ENCODE measurements at places on chromosomes 5 and 9.

DNA sequence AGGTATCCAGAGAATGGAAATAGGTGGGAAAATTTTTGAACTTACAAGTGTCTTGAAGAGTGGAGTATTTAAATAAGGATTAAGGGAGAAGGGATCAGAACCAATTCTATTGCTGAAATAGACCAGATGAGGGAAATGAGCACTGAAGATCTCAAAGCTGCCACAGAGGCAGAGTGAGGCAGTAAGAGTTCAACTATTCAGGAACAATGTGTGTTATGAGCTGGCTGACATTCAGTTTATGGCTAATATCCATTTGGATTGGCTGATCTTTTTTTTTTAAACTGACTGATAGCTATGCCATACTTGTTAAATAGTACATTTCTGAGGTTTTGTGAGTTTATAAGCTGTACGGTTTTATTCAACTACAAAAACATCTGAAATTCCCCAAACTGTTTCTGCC, 95.3 kb upstream of the GNA14 start:
- H3K4me1 ChIP-seq: no peaks in the 10 kb centered on the region
- no peaks in the 10 kb centered on the region for H3K27me3 ChIP-seq
- no peaks in the 10 kb centered on the region for H3K36me3 ChIP-seq
- no peak overlapping the region for H3K27ac ChIP-seq

- no peaks in the 10 kb centered on the region for H3K27me3 ChIP-seq
- H3K27ac ChIP-seq: no peak overlapping the region
- H3K4me3 ChIP-seq: no peak overlapping the region
- no peak for DNase-seq
- peaks cover under 1% of the 10 kb centered on the region for H3K4me1 ChIP-seq
These were observed 264.4 kb downstream of the SYK start for GRCh38 chr9:91066042-91066415.

- no peak overlapping the region for H3K27ac ChIP-seq
- no peaks in the 10 kb centered on the region for H3K36me3 ChIP-seq
- H3K4me3 ChIP-seq: no peak overlapping the region
- DNase-seq: no peak
- no peaks in the 10 kb centered on the region for H3K27me3 ChIP-seq
- H3K4me1 ChIP-seq: no peaks in the 10 kb centered on the region
These were observed 168.2 kb upstream of the FBN2 start for GRCh38 chr5:128706269-128706668.

GRCh38 chr5:101658433-101658832, 637.7 kb downstream of the SLCO4C1 start:
- H3K36me3 ChIP-seq: no peaks in the 10 kb centered on the region
- DNase-seq: no peak
- H3K27me3 ChIP-seq: no peaks in the 10 kb centered on the region
- H3K27ac ChIP-seq: no peak overlapping the region

GRCh38 chr9:31606678-31607077, 777.8 kb upstream of the ACO1 start:
- H3K4me1 ChIP-seq: no peaks in the 10 kb centered on the region
- H3K4me3 ChIP-seq: no peak overlapping the region
- H3K27ac ChIP-seq: no peak overlapping the region
- no peaks in the 10 kb centered on the region for H3K27me3 ChIP-seq

DNA sequence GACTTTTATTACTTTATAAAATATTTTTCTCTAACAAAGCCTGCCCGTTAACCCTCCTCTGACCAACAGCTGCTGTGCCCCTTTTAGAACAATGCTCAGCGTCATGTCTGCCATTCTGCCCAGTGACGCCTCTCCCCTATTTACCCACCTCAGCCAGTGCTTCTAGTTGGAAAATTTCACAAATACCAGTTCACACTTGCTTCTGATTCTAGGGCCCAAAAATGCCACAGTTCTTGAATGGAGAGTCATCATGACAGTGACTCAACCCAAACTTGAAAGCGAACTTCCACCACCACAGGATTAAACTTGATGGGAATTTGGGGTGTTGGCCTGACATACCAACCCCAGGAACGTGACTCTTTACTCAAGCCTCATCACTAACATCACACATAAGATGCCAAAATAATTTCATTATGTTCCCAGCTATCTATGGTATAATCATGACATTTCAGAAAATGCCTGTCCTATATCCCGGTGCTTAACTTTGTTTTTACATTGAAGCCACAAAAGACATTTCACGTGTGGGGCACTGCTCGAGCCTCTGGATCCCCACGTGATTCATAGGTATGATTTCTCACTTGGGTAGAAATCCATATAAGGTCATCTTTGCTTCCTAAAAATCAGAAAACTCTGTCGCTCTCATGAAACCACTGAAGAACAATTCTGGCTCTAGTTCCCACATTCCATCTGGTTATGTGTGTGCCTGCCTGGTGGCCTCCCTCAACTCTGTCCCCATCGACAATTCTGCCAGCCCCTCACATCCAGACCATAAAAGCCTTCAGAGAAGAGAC, 220.9 kb downstream of the ACTL7B start:
- H3K4me1 ChIP-seq: no peaks in the 10 kb centered on the region
- no peaks in the 10 kb centered on the region for H3K36me3 ChIP-seq
- H3K27ac ChIP-seq: no peak overlapping the region
- no peak for DNase-seq
- no peaks in the 10 kb centered on the region for H3K27me3 ChIP-seq

DNA sequence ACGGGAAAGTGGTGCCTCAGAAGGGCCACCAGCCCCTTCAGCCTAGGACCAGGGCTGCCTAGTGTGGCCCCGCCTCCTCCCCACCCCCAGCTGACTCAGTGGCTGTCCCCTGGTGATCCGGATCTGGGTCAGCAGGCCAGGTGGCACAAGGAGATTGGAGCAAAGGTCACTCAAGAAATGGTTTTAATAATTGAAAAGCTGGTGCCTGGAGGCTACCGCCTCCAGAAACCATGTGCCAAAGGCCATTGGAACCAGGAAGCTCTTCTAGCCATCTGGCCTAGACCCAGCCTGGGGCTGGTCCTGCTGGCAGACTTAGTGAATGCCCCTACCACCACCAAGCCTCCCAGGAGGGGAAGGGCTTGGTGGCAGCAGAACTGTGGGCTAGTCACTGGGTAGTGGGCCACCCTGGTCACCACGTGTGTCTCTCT, 1.5 kb downstream of the ST6GALNAC4 start:
- H3K4me1 ChIP-seq: peaks cover 42% of the 10 kb centered on the region
- no peak overlapping the region for H3K27ac ChIP-seq
- H3K4me3 ChIP-seq: no peak overlapping the region
- no peaks in the 10 kb centered on the region for H3K27me3 ChIP-seq

GRCh38 chr5:74587300-74587699, 53.2 kb downstream of the ENC1 start:
- no peak overlapping the region for H3K4me3 ChIP-seq
- H3K27me3 ChIP-seq: no peaks in the 10 kb centered on the region
- no peaks in the 10 kb centered on the region for H3K4me1 ChIP-seq
- no peak for DNase-seq
- H3K27ac ChIP-seq: no peak overlapping the region

- DNase-seq: no peak
- H3K27ac ChIP-seq: no peak overlapping the region
- no peaks in the 10 kb centered on the region for H3K36me3 ChIP-seq
These were observed 538.2 kb downstream of the CYLC2 start for GRCh38 chr9:103533318-103533717.

DNA sequence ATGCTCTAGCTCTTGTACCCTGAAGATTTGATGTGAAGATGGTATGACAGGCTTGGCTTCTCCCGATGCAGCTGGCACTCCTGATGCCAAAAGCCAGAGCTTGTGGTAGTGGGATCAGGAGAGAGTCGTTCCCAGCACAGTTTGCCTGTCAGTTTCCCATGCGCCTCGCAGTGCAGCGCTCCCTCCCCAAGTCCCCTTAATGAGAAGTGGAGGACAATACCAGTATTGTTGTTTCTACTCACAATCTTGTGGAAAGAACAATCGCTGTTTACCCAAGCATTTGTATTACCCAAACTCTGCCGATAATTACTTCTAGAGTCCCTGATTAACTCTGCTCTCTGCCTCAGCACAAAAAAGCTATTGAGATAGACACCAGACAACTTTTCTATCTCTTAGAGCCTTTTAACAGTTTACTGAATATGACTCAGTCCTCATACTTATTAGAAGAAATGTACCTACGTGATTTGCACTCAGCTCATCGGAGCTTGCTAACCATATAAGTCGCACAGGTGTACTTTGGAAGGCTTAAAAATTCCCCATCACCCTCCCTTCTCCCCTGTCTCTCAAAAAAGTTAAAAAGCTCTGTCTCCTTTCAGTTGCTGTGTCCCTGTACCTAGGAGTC, 283.2 kb upstream of the TMEM161B start:
- H3K4me3 ChIP-seq: no peak overlapping the region
- H3K27me3 ChIP-seq: no peaks in the 10 kb centered on the region
- no peaks in the 10 kb centered on the region for H3K36me3 ChIP-seq
- no peaks in the 10 kb centered on the region for H3K4me1 ChIP-seq
- DNase-seq: no peak

DNA sequence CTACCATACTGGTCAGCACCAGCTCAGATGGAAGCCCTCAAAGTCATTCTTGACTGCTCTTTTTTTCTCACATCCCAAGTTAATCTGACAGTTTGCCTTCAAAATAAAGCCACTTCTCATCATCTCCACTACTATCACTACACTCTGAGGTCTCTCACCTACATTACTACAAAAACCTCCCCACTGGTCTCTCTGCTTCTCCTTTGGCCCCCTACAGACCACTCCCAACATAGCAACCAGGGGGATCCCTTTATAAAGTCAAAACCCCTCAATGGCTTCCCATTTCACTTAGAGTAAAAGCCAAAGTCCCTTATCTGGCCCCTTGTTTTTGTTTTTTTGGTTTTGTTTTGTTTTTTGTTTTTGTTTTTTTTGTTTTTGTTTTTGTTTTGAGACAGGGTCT, 4.6 kb downstream of the ARAP3 start:
- H3K4me1 ChIP-seq: peaks cover 27% of the 10 kb centered on the region
- no peaks in the 10 kb centered on the region for H3K27me3 ChIP-seq
- no peak overlapping the region for H3K4me3 ChIP-seq
- H3K27ac ChIP-seq: no peak overlapping the region
- peaks cover 27% of the 10 kb centered on the region for H3K36me3 ChIP-seq

DNA sequence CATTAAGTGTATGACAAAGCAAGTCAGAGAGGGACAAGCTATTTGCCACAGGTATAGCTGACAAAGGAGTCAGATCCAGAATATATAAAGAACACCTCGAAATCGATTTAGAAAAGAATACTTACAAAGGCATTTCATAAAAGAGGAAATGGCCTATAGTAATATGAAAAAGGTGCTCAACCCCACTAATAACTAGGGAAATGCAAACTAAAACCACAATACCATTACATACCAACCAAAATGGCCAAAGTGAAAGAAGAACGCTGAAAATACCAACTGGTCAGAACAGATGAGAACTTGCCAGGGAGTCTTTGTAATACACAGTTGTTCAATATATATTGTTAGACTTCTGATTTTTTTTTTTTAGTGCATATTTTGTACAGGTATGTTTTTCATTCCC, 152.9 kb downstream of the CDC42SE2 start:
- no peak overlapping the region for H3K4me3 ChIP-seq
- no peak for DNase-seq
- no peak overlapping the region for H3K27ac ChIP-seq
- no peaks in the 10 kb centered on the region for H3K36me3 ChIP-seq

DNA sequence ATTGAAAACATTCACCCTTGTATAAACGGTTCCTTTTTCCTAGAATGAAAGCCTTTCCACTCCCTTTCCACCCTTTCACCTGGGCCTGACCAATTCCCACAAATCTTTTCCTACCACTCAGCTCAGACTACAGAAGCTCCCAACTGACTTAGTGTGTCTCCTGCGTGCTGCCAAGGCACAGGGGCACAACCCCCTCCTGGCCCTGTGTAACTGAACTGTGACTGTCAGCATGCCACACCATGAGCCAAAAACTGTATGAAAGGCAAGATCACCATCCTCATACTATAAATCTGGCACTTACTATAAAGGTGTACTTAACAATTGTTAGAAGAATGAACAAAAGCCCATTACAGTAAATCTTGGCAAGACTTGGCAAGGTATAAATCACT, 11.5 kb downstream of the NOL8 start:
- peaks cover 93% of the 10 kb centered on the region for H3K36me3 ChIP-seq
- no peak for DNase-seq
- no peak overlapping the region for H3K4me3 ChIP-seq

- H3K4me3 ChIP-seq: no peak overlapping the region
- H3K36me3 ChIP-seq: peaks cover 43% of the 10 kb centered on the region
- no peak for DNase-seq
- peaks cover 50% of the 10 kb centered on the region for H3K4me1 ChIP-seq
- H3K27me3 ChIP-seq: no peaks in the 10 kb centered on the region
- peak overlapping the region; percentile 3 for H3K27ac ChIP-seq
These were observed 74.0 kb downstream of the COL27A1 start for GRCh38 chr9:114229295-114229694.

- DNase-seq: no peak
- H3K4me1 ChIP-seq: no peaks in the 10 kb centered on the region
- no peaks in the 10 kb centered on the region for H3K27me3 ChIP-seq
- no peak overlapping the region for H3K4me3 ChIP-seq
These were observed 343.8 kb upstream of the CHD1 start for GRCh38 chr5:99272576-99272975.

DNA sequence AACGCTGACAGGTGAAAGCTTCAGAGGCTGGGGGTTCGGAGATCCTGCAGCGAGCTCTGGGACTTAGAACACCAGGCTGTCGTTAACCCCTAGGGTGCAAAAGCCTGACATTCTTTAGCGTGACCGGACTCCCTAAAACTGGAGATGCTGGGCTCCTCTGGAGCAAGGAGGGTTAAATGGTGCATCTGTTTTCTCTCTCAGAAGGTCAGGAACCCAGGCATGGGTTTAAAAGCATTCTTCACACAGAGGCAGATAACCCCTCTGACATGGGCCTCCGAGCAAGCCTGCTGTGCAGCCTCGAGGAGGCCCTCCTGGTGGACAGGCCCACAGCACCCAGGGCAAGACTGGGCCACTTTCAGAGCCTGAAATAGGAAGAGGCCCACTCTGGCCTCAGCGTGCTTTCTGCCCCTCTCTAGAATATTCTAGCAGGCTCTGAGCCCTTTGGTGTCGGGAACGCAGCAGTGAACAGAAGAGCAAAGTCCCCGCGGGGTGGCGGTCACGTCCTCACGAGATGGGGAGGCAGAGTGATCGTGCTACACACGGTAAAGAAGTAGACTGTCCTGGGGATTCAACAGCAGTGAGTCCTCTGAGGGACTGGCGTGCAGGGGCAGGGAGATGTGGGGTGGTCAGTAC, 124.8 kb downstream of the COL23A1 start:
- no peaks in the 10 kb centered on the region for H3K4me1 ChIP-seq
- no peak overlapping the region for H3K4me3 ChIP-seq
- no peak overlapping the region for H3K27ac ChIP-seq
- H3K27me3 ChIP-seq: no peaks in the 10 kb centered on the region
- H3K36me3 ChIP-seq: no peaks in the 10 kb centered on the region

DNA sequence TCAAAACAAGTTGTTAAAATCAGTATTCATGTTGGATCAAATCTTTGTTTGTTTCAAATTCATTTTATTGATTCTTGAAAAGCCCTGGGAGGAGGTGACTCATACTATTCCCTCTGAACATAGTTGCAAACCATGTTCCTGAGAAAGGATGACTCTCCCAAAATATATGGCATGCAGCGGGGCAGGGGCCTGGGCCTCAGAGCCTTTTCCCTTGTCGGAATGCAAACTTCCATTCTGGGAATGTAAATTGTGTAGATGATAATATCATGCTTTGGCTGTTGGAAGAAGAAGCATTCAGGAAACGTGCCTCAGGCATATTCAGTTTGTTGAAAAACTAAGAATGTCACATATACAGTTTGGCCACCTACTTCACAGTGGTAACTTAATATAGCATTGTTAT, 242.0 kb downstream of the AUH start:
- no peak overlapping the region for H3K27ac ChIP-seq
- peaks cover 12% of the 10 kb centered on the region for H3K4me1 ChIP-seq
- peak; percentile 70 for DNase-seq
- H3K36me3 ChIP-seq: no peaks in the 10 kb centered on the region
- H3K27me3 ChIP-seq: no peaks in the 10 kb centered on the region
- peak overlapping the region; percentile 61 for H3K4me3 ChIP-seq

Measured in mesenchymal stem cell (in vitro differentiated cells and primary cell).